ENCODE measurements at places on chromosomes 3 and 15.

DNA sequence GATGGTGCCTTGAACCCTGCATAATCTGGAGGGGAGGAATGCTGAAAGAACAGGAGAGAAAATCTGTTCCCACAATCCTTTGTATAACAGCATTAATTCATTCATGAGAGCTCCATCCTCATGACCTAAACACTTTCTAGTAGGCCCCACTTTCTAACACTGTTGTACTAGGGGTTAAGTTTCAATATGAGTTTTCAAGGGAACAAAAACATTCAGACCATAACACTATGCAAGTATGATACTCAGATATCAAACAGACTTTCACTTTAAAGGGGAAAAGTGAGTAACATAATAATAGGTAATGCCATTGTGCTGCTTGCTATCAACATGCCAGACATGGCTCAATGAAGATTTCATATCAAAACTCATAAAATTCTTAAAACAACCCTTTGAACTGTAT lies 32.4 kb upstream of the PLSCR2 start:
- no peak for DNase-seq

DNA sequence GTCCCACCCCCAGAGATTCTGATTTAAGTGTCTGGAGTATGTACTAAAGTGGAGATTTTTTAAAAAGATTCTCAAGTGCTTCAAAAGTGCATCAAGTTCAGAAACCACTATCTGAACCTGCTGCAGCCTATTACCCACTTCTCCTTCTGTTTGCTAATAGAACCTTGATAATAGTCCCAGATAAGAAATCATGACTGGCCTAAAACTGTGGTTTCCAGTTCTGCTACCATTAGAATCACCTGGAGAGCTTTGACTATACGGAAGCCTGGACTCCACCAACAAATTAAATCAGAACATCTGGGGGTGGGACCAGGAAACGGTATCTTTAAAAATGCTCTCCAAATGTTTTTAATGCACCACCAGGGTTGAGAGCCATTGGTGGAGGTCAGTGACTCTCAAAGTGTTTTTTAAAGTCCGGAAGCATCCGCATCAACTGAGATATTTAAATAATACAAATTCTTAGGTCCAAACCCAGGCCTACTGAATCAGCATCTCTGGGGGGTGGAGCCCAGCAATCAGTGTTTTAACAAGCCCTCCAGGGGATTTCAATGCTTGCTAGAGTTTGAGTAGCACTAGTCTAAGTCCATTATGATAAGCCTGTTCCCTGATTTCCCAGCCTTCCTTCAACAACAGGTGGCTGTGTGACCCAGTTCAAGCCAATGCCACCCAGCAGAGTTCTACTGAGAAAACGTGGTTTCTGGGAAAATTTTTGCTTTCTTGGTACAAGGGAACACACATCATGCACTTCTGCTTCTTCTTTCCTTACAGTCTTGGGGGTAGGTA lies 45.4 kb upstream of the TIPARP start:
- no peak for DNase-seq

DNA sequence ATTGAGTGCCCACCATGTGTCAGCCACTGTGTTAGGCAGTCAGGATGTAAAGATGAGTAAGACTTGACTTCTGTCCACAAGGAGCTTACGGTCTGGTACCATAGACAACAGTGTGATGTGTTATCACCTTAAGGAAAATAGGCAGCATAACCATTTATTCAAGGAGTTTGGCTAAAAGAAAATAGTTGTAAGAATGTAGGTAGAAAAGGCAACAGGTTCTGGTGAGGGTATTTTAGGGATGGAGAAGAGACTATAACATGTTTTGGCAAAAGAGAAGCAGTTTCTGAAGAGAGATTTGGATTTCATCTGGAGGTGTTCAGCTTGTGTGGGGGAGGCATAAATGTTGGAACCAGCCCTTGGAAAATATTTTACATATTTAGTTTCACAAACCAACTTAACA lies 121.9 kb downstream of the HCN4 start:
- no peak for DNase-seq

- DNase-seq, result no peak
Measured at GRCh38 chr3:79012946-79013362, 754.8 kb downstream of the ROBO1 start.

- DNase-seq, result no peak
Measured at GRCh38 chr3:142282503-142282902, 57.1 kb upstream of the GK5 start.

- DNase-seq, result no peak
Measured at GRCh38 chr3:157107037-157107436, 52.9 kb downstream of the CCNL1 start.

- no peak for DNase-seq
Measured at GRCh38 chr3:155730843-155731242, 14.0 kb downstream of the PLCH1 start.

GRCh38 chr3:74214286-74214685 lies 400.2 kb downstream of the CNTN3 start:
- peak; percentile 22 for DNase-seq

GRCh38 chr15:81184188-81184587 lies 12.5 kb upstream of the IL16 start:
- no peak for DNase-seq

- no peak for DNase-seq
Measured at GRCh38 chr3:48684480-48685143, 1.1 kb downstream of the NCKIPSD start.

DNA sequence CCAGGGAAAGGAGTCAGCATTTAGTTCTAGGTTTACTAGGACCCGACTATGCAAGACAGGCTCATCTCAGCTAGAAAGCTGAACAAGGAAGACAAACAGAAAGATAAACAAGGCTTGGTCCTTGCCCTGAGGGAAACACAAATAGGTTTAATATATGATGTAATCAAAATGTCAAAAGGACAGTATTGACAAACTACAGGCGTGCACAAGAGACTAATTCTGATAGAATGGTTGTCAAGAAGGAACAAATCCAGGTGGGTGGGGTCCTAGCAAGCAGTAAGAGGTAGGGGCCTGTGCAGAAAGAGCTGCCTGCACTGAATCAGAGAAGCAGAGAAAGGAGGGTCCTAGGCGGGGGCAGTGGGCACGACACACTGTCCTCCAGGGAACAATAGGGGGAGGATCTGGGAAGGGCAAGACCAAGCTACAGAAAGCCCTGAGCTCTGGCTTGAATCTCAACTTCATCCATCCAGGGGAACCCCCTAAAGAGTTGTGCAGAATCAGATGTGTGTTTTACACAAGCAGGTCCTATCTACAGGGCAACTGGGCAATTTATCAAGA lies 23.4 kb downstream of the RFTN1 start:
- peak; percentile 29 for DNase-seq

DNA sequence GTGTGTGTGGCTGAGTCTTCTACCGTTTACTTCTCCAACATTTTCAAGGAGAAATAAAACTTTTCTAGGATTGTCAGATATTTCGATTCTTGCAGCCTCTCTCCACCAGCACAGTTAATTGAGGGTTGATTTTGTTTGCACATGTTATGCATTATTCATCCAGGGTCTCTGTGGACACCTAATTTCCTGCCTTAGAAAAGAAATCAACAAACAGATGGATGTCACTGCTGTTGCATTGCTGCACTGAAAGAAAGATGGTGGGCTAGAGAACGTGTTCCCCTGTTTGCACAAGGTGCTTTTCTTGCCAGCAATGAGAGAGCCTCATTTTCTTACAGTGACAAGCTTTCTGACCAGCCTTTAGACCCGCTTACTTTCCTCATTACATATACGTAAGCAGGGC lies 150.0 kb downstream of the CLSTN2 start:
- no peak for DNase-seq

- peak; percentile 59 for DNase-seq
Measured at GRCh38 chr3:12188681-12189287, 30.1 kb upstream of the TIMP4 start.

- DNase-seq, result peak; percentile 2
Measured at GRCh38 chr3:67018789-67019526, 20.9 kb downstream of the KBTBD8 start.

DNA sequence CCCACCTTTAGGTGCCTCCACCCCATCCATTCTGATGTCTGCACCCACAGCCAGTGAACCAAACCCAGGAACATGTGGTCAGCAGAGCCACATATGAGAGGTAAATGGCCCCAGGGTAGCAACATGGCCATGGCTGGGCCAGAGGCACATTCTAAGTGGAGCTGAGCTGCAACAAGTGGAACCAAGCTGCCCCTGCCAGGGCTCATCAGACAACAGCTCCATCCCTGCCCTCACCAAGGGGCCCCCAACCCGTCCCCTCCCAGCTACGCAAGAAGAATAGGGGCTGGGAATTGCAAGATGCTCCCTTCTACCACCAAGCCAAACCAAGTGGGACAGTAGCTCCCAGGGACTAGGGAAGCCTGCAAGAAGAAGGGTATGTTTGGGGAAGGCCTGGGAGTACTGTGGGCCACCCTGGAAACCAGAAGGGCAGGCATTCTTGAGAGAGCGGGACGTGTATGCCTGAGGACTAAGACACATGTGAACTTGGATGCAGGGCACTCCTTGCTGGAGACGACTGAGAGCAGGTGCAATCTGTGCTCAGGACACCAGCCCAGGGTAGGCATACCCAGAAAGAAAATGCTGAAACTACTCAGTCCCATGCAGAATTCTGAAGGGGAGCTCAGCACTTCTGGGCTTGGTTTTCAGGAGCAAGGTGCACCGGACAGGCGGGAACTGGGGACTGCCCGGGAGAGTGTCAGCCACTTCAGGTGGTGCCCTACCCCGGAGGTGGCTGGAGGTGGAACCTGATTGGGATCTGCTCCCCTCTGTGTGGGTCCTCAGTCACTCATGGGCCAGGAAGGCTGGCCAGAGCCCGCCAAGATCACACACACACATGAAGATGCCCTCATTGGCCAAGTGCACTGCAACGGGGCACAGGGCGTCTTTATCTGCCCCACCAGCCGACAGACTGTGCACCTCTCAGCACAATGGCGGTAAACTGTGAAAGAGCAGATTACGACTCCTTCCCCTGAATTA lies 9.5 kb downstream of the MYL3 start:
- DNase-seq, result no peak

DNA sequence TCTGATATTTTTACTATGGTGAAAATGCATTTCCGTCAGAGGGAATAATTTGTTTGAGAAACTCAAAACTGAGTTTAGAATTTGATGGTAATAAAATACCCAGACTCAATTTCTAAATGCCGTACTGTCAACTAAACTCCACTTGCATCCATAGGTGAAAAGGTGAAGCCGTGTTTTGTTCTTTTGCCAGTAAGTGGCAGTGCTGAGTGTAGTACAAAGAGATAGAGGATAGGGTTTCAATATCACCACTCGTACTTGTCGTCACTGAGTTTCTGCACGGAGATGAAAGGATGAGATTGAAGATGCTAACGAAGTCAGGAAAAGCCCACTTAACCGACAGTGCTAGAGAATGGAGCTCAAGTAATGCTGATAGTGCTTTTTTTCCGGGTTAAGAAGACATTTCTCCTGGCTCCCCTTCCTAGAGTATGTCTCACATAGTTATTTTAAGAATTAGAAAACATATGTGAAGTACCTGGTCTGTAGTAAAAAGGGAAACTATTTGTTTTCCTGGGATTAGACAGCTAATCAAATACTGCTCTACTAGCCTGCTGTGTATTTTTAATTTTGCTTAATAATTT lies 345.1 kb downstream of the IL5RA start:
- DNase-seq, result peak; percentile 4

- DNase-seq, result no peak
Measured at GRCh38 chr15:66670175-66670574, 31.9 kb upstream of the SMAD6 start.

DNA sequence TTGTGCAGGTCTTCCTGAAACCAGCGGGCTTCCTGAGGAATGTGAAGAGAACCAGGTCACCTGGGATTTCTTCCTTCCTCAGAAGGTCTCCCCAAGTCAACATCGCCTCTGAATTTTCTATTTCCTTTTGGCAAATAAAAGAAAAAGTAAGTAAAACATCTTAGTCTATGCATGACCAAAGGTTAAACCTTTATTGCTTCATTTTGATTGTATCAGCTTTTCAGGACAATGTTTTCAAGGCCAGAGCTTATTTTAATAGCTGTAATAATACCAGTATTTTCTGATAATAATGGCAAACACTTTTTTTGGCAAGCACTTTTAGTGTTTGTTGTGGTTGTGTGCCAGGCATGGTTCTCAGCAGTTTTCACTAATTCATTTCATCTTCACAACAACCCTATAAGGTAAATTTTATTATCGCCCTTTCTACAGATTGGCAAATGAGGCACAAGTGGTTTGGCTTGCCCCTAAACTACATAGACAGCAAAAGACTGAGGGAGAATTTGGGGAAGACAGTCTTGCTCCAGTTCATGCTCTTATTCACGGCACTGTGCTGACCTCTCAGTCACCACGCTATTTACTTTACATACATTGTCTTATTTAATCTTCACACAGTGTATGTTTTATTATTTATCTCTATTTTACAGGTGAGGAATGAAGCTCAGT lies 110.4 kb downstream of the RPL22L1 start:
- DNase-seq, result no peak

All from bronchial epithelial cell (primary cell).